HCT116 (cell line): ENCODE measurements at places on chromosomes 6 and 20.

DNA sequence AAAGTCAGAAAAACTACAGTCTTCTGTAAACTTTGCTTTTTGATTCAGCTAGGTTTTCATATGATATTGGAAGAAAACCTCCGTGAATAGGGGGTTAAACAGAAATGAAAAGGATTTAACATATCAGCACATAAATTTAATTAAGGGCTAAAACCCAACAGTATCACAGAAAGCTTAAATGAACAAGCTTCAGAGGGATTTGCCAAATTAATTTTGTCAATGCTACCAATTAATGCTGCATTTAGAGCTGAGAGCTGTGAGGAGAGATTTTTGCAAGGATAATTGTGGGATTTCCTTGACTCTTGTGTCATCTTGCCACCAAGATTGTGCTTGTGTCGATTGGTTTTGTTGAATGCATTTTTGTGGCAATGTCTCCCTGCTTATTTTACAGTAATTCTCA is 379.9 kb downstream of the CD109 start:
- DNase-seq = no peak

- DNase-seq = no peak
Measured at GRCh38 chr6:33597551-33598322, 17.7 kb upstream of the BAK1 start.

DNA sequence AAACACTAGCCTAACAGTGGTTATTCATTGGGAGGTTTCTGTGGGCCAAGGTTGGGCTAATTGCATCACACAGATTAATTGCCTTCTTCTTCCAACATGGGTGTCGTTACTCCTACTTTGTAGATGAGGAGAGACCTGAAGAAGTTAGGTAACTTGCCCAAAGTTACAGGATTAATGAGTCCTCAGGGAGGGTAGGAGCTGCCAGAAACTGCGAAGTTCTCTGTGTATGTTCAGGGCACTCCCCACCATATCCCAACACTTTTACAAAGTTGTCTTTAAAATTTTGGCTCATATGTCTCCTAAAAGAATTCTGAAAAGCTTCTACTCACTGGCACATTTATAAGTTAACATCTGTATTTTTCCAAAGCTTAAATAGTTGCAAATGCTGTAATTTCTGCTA is 323.5 kb upstream of the HSF2 start:
- DNase-seq = no peak

- DNase-seq = no peak
Measured at GRCh38 chr20:50426866-50427718, 83.1 kb upstream of the PTPN1 start.
